ENCODE measurements at places on chromosomes 3 and 15. TPM values are rescaled to one million over a fixed set of nuclear protein-coding genes. Genes with fewer than 3 reads are reported as not detected.

The TTC23 gene
- 29.8 TPM for total RNA-seq

The CNTN3 gene
- total RNA-seq = 3.6 TPM

The ZNF106 gene
- 107 TPM for total RNA-seq

The LRRC31 gene
- total RNA-seq = not detected

All from IMR-90 (cell line).